ENCODE measurements at places on chromosomes 6 and 20.
A peak's percentile ranks its signal among the peaks of the same experiment; 100 is the strongest.

- DNase-seq, result peak; percentile 61
Measured at GRCh38 chr6:71420693-71421328, 132.2 kb downstream of the OGFRL1 start.

- DNase-seq, result no peak
Measured at GRCh38 chr6:41187924-41188886, 12.7 kb downstream of the TREML2 start.

- no peak for DNase-seq
Measured at GRCh38 chr20:1418350-1418749, 25.5 kb upstream of the FKBP1A start.

GRCh38 chr20:1619861-1620444, at the start of gene SIRPB1:
Gene SIRPB1, minus strand, starts transcription at chr20:1620009. Its CDS starts 65 bp downstream, at chr20:1619944.
- no peak for DNase-seq

DNA sequence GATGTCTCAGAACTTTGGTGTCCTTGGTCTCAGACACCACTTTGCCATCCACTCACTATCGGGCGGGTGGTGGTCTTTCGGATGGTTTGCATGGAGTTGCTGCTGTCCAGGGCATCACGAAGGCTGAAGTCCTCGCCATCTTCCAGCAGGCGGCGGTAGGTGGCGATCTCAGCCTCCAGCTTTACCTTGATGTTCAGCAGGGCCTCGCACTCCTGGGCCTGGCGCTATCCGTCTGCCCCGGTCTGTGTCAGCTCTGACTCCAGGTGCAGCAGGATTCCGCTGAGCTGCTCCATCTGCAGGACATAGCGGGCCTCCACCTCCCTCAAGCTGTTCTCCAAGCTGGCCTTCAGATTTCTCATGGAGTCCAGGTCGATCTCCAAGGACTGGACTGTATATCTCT, 36.0 kb downstream of the ZNF311 start:
- no peak for DNase-seq

DNA sequence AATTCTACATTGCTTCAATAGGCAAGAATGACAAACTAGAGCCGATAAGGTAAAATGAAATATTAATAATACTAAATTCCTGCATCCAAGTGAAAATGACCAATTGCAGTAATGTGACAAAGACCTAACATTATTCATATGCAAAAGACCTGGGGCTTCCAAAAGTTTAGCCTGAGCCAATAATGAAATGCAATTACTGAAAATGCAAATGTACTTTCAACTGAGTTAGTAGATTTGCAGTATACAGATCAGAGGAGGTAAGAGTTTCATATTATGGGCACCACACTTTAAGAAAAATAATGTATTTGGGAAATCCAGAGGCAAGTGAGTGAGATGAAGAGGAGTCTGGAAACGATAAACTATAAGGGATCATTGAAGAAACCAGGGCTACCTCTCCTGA, 193.7 kb upstream of the GMDS start:
- no peak for DNase-seq

- DNase-seq, result peak; percentile 87
Measured at GRCh38 chr6:27592481-27593199, 119.7 kb upstream of the ZNF184 start.

DNA sequence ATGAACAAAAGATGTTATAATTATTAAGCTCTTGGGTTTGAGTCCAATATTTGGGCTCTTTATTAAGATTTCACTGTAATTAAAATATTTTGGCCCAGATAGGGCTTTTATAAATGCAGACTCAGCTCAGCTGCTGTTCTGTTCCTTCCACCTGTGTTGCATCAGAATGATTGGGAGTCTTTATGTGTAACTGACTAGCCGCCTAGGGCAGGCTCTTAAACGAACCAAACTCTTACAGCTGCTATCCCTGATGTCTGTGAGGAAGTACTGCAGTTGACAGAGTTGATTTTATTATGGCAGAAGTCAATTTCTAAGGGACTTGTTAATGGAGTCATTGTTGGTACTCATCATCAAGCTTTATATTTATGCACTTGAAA, 144.7 kb downstream of the MYO6 start:
- DNase-seq, result no peak

DNA sequence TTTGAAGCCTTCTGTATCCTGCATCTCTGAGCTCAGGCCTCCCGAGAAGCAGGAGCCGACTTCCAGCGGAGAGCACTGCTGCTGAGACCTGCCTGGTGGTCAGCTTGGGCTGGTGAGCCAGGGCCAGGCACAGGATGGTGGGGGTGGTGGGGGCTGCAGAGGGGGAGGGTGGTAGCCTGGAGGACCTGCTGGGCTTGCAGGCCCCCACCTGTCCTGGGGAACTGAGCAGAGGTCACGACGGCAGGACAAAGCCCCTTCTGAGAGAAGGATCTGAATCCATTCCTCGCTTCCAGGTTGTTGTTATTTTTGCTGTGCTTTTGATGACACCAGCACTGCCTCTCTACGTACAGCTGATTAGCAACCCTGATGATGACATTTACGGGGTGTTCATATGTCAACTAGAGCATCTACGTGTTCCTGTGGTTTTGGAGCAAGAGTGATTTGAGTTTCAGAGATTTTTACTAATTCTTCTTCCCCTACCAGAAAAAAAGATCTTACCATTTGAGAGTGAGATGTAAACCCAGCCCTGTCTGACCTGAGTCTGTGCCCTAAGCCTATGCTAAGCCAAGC, 35.7 kb upstream of the CD93 start:
- DNase-seq, result no peak

DNA sequence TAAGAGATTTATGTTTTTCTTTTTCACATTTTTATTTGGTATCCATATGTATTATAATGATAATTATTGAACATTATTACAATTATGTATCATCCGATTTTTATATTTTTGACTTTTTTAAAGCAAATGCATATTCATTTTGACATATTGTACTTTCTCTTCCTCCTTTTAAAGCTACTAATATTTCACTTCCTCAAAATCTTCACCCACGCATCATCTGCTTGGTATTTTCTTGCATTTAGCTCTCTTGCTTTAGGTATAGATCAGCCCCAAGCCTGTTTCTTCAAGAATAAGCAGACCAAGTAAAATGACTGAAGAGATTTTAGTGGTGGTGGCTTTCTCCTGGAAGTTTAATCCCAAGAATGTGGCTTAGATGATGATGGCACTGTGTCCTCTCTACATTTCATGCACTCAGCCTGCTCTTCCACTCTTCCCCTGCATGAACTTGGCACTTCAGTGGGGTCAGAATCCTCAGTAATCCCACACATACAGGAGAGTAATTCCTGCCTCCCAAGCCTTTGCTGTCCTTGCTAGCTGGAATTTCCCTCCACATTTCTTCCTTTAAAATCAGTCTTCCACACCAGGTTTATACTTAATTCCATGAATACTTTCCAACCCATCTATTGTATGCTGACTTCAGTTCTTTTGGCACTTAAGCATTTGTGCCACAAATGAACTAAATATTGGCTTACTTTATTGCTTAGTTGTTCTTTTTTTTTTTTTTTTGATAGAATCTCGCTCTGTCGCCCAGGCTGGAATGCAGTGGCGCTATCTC, 8.2 kb downstream of the NCOA7 start:
- no peak for DNase-seq

- DNase-seq, result no peak
Measured at GRCh38 chr6:17584241-17584803, 15.8 kb upstream of the FAM8A1 start.

- no peak for DNase-seq
Measured at GRCh38 chr6:137175868-137176245, 2.4 kb upstream of the IL22RA2 start.

GRCh38 chr20:15673206-15673605, 900.0 kb downstream of the KIF16B start:
- no peak for DNase-seq

DNA sequence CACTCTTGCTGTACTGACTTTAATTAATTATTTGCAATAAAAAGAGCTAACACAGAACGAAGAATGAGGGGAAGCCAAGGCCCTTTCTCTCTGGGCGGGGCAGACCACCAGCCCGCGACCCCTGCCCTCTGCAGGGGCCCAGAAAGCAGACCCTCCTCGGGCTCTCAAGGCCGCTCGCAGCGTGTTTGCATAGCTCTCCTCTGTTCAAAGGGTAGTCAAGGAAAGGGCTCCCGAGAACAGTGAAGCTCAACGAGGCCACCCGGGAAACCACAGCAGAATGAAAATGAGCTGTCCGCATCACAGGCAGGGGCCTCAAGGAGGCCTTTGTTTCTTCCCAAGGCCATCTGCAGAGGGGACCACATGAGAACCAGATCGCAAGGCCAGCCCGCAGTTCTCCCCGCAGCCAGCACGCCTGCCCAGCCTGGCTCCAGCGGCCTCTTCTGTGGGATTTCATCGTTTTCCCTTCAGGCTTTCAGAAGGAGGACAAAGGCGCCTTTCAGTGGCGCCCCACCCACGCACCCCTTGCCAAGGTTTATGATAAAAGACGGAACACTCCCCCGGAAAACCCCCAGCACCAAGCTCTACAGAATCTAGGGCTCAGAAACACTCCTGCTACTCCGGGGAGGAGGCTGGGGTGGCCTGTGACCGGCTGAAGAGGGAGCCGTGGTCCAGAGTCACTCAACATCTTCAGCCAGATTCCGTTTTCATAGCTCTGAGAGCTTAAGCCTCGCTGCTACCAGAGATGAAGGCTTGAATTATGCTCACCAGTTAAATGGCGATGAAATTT, 25.3 kb downstream of the ACSS1 start:
- no peak for DNase-seq

GRCh38 chr6:47631797-47632196, 66.6 kb upstream of the ADGRF4 start:
- DNase-seq, result no peak

DNA sequence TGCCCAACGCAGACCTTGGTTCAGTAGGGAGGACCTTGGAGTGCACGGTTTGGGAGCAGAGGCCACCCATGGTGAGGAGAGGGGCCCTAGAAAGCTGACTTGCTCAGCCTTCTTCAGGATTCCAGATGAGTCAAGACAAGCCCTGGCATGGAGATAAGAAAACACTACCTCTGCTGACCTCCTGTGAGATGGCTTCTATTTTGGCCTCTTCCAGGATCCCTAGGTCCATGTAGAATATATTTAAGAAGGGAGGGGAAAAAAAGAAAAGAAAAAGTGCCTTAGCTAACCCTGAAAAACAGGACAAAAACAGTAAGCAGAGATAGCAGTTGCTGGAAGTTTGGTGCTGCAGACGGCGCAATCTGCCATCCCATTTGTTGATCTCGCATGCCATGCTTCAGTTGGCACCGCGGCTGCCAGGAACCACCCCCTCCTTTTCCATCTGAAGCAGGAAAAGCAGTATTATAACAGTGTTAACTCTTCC, 100.0 kb downstream of the ARMC2 start:
- no peak for DNase-seq

GRCh38 chr6:80618953-80619352, 512.5 kb downstream of the BCKDHB start:
- no peak for DNase-seq

DNA sequence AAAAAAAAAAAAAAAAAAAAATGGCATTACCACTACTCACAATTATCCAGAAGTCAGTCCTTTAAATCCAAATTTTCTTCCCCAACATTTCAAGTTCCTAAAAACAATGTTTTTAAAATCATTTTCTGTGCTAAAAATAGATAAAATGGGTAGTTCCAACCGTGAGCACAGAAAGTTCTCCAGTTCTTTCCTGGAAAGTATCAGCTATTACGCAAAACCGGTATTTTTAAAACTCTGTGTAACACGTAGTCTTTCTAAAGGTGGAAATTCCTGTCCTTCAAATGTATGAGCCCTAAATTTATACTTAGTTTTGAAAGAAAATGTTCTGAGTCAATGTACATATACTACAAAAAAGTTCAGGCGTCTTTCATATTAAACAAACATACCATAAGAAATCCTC, 83.5 kb upstream of the SCAF8 start:
- DNase-seq, result no peak

DNA sequence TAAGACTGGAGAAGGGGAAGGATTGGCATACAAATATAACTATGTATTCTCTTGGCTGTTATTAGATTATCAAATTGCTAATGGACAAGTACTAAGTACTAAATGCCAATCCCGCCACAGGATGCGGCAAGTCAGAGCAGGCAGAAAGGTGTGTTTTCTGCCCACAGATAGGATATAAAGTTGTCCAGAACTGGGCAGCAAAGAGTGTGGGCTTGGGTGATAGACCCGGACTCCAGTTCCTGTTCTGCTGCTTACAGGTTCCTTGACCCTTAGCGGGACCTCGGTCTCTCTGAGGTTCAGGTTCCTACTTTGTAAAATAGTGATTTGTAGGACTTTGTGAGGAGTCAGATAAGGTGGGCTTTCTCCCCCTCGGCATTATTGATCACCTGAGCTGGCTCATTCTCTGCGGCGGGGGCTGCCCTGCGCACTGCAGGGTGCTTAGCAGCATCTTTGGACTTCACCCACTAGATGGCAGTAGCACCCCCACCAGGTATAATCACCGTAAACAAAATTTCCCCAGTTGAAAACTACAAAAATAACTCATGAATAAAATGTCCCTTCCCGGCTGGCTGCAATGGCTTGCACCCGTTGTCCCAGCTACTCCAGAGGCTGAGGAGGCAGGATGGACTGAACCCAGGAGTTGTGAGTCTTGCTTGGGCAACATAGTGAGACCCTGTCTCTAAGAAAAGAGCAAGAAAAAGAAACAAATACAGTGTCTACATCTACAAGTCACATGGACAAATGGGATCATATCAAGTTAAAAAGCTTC, 193.1 kb downstream of the DOK5 start:
- peak; percentile 65 for DNase-seq

- peak; percentile 66 for DNase-seq
Measured at GRCh38 chr6:30075790-30076732, 492 bp upstream of the RNF39 start.

- DNase-seq, result no peak
Measured at GRCh38 chr6:2990248-2990931, 9.3 kb upstream of the NQO2 start.

GRCh38 chr20:57653546-57653900, 33.3 kb upstream of the ZBP1 start:
- peak; percentile 42 for DNase-seq

- DNase-seq, result peak; percentile 28
Measured at GRCh38 chr20:57787151-57787989, 77.6 kb upstream of the PMEPA1 start.

GRCh38 chr20:9200620-9201019, 131.7 kb downstream of the PLCB4 start:
- no peak for DNase-seq

GRCh38 chr6:126786262-126786661, 332.2 kb upstream of the RSPO3 start:
- no peak for DNase-seq

- DNase-seq, result no peak
Measured at GRCh38 chr6:136510782-136511181, 39.4 kb downstream of the MAP7 start.

DNA sequence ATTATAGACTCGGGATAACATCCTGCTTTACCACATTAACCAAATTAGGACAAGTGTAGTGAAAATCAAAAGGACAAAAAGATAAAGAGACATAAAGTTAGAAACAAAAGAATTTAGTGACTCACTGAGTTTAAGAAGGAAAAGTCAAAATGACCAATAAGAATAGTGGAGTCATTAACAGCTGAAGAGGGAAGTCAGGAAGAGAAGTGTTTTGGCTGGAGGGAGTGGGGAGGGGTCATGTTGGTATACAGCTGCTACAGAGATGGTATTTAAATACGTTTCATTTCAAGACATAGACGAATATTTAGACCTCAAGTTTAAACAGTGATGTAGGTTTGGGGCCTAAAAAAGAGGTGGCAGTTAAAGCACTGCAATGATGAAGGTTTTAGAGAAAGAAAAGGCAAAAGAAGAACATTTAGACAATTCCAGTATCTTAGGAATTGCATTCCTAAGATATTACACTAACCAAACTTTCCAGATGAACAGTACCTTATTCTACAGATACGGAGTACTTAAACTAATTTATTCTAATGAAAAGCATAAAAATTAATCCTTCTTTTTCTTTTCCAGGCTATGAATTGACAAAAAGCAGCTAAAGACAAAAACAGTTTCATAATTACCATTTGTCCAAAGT, 10.6 kb downstream of the FKBP5 start:
- no peak for DNase-seq

All from activated CD8-positive, alpha-beta memory T cell treated with anti-CD3 and anti-CD28 coated beads, Interleukin-2, amount 50 U/mL, for 48 hours (primary cell).